ENCODE measurements at places on chromosomes 7 and 10. TPM values are rescaled to one million over a fixed set of nuclear protein-coding genes. Genes with fewer than 3 reads are reported as not detected.

- DNase-seq: no peak
These were observed 94.9 kb downstream of the NPSR1 start for GRCh38 chr7:34752929-34753328.

- no peak for DNase-seq
These were observed 73.9 kb upstream of the PTN start for GRCh38 chr7:137417464-137417863.

GRCh38 chr7:48130658-48131108 lies 40.6 kb upstream of the ABCA13 start:
- no peak for DNase-seq

- no peak for DNase-seq
These were observed 13.1 kb upstream of the HABP2 start for GRCh38 chr10:113539789-113540188.

GRCh38 chr7:97107192-97107800 lies 10.2 kb upstream of the SDHAF3 start:
- no peak for DNase-seq

GRCh38 chr7:77917500-77918262 lies 119.1 kb downstream of the PHTF2 start:
- DNase-seq: no peak

The FFAR4 gene
- total RNA-seq: 1.0 TPM

GRCh38 chr10:95835149-95835860 lies 72.5 kb upstream of the CC2D2B start:
- no peak for DNase-seq
